ENCODE measurements at places on chromosomes 16 and 17.

DNA sequence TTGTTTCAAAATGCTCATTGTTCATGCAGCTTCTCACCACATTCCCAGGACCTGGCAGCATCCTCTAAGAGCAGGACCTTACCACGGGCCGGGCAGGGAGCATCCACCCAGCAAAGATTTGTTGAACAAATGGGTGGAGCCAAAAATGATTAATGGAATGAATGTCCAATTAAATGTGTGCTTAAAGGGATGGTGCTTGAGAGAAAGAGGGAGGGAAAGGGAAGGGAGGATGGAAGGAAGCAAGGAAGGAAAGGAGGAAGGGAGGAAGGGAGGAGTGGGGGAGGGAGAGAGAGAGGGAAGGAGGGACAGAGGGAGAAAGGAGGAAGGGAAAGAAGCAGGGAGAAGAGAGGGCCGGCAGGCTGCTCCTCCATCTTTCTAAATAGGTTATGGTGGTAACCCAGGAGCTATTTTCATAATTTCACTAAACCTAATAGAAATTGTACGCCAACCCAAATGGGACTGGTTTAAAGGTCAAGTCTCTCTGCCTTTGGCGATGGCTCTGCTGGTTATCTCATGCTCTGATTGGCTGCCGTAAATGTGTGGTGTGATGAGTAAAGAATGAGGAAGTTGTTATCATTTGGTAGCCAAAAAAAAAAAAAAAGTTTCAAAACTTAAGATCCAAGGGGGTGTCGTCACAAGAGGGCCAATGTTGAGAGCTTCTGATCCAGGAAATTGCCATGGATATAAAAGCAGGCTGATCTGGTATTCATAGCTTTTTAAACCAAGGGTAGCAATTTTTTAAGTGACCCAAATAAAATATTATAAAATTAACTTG lies 126.7 kb upstream of the FOXF1 start:
- no peak for DNase-seq

DNA sequence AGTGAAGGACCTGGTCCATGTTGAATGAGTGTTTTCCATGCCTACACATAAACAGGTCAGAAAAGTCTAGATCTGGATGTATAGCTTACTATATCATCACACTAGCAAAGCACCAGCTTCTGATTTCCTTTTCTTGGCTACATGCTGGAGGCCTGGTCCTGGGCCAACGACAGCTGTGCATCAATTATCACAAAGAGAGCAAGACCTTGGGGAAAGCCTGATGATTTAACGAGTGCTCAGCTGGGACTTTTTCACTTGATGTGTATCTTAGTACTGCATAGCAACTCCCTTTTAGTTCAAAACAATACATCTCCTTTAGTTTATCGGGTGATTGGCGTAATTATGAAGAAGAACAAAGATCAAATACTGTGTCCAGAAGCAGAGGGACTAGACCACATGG lies 358.2 kb downstream of the KIF2B start:
- no peak for DNase-seq

DNA sequence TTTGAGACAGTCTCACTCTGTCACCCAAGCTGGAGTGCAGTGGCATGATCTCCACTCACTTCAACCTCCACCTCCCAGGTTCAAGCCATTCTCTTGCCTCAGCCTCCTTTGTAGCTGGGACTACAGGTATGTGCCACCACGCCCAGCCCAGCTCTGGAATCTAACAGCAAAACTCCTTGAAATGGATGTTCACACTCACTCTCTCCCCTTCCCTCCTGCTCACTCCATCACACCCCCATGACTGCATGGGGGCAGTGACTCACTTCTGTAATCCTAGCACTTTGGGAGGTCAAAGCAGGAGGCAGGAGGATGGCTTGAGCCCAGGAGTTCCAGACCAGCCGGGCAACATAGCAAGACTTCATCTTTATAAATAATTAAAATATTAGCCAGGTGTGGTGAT lies 11.1 kb upstream of the TFAP4 start:
- DNase-seq: no peak

DNA sequence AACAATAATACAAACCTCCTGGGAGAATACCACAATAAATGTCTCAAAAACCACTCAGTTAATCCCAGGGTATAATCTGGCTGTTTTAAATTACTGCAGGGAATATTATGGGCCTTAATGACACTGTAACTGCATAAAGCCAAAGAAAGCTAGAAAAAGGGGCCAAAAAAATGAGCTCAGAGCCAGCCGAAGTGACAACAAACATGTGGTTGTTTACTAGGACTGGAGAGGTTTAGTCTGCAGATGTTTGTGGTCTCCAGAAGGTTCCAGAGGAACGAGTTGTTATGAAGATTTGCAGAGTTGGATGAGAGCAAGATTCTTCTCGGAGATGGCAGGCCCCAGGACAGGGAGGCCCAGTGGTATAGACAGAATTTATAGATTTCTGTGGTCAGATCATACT lies 97.1 kb upstream of the AKTIP start:
- no peak for DNase-seq

GRCh38 chr16:76796978-76797377 lies 394.0 kb upstream of the MON1B start:
- no peak for DNase-seq

- DNase-seq: no peak
Observed at GRCh38 chr17:78878871-78879527, 24.0 kb downstream of the CEP295NL start.

DNA sequence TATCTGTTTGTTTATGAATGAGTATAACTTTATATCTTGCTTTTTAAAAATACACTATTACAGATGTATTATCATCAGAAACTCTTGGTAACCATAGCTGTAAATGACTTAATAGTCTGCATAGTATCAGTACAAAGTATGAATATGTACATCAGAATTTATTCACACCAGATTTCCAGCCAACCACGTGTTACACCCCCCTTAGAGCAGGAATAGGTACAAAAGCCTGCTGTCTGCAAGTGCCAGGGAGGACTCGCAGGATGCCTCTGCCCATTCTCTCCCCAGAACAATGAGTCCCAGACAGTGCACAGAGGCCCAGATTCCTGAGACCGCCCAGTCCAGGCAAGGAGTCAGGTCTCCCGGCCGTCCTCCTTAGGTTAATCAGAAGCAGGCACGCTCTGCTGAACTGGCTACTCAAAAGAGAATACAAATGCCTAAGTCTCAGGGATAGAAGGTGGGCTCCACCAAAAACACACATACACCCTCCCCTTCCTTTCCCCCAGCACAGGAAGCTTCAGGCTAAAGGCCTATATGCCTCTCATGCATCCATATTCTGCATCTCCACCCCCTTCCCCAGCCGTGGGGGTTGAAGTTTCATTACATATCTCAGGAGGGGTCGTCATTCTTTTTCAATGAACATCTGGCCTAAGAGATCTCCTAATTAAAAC lies 159.1 kb upstream of the CDH11 start:
- DNase-seq: no peak

DNA sequence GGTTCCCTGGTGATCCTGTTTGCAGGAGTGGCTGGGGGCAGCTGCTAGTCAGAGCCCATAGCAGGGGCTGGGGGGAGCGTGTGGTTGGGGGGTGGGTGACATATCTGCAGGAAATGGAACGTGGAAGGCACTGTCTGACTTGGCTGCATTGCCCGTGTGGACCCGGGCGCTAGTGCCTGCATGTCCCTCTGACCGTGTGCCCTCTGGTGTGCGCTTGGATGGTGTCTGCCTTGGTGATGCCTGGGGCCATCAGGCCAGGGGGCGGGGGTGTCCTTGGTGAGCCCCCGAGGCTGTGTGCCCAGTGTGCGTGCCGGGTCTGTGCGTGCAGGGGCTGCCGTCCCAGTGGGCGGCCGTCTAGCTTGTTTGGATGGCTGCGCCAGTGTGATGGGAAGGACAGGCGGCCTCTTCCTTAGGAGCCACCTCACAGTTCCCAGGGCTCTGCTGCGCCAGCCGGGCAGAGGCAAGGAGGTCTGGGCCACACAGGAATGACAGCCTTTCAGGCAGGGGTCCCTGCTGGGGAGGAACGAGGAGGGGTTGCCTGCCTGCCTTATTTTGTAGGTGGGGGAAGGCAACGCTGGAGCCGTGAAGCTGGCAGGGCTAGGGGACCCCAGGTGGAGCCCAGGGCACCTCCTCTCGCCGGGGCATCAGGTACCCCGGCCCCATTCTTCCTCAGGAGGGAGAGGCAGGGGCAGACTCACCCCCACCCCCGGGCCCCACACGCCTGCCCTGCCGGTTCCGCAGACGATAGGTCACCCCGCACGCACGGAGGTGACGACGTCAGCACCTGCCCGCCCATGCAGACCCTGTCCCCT lies 693 bp downstream of the NDRG4 start:
- DNase-seq: peak; percentile 55

DNA sequence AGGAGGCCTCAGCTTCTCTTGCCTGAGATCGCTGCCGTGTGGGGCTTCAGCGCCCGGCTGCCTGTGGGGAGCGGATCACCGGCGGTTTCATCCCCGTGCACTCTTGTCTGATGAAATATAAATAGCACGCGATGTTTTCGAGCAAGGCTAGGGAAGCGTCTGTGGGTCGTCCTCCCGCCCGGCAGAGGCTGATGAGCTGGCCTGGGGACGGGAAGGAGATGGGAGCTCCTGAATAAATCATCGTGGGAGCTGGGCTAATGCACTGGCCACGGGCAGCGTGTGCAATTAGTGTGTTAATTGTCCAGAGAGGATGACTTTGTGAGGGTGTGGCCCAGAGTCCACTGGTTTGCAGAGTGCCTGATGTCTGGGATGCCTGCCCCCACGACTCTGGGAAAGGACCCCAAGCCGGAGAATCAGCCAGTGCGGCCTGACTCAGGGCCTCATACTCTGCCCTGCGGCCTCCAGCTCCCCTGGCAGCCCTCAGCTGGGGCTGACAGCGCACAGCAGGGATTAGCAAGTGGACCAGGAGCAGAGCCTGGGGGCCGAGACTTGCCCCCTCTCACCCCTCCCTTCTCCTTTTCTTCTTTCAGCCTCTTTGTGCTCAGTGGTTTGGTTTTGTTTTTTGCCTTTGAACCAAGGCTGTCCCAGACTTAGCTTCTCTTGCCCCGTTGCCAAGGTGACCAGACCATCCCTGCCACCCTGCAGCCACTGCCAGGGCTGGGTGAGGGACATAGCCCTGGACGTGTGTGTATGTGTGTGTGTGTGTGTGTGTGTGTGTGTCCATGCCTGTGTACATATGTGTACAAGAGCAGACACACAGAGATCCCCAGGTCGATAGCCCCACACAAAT lies 21.4 kb downstream of the KCNJ12 start:
- no peak for DNase-seq

Data from suprapubic skin (tissue), 4 donors.